ENCODE measurements at places on chromosomes 5 and 9.

DNA sequence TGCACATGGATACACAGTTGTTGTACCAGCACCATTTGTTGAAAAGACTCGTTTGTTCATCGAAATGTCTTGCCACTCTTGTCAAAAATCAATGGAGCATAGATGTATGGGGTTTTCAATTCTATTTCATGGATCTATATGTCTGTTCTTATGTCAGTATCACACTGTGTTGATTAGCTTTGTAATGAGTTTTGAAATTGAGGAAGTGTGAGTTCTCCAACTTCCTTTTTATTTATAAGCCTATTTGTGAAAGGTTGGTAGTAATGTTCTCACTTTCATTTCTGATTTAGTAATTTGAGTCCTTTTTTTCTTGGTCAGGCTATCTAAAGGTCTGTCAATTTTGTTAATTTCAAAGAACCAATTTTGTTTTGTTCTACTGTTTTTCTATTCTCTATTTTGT, 26.1 kb downstream of the ZNF510 start:
- DNase-seq = no peak

GRCh38 chr5:175383350-175383749, 60.6 kb downstream of the DRD1 start:
- no peak for DNase-seq

GRCh38 chr9:71767776-71768321, 464 bp downstream of the CEMIP2 start:
- no peak for DNase-seq

GRCh38 chr5:61667525-61668218, 335.6 kb downstream of the ZSWIM6 start:
- DNase-seq = no peak

DNA sequence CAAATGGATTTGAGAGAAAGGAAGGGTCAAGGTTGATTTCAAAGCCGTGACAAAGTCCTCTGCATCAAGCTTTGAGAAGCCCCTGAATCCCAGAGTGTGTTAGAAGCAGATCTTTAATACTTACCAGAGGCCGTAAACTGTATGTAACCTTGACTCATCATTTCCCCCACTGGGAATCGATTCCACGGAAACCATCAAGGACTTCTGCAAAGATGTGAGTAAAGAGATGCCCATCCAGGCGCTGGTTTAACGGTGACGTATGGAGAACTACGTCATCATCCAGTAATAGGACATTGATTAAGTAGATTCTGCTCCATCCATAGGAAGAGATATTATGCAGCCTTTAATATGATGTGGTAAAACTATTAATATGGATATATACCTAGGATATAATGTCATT, 1.6 kb downstream of the RNF183 start:
- DNase-seq = no peak

- DNase-seq = no peak
These were observed 290.2 kb upstream of the PRDM9 start for GRCh38 chr5:23217159-23217558.

DNA sequence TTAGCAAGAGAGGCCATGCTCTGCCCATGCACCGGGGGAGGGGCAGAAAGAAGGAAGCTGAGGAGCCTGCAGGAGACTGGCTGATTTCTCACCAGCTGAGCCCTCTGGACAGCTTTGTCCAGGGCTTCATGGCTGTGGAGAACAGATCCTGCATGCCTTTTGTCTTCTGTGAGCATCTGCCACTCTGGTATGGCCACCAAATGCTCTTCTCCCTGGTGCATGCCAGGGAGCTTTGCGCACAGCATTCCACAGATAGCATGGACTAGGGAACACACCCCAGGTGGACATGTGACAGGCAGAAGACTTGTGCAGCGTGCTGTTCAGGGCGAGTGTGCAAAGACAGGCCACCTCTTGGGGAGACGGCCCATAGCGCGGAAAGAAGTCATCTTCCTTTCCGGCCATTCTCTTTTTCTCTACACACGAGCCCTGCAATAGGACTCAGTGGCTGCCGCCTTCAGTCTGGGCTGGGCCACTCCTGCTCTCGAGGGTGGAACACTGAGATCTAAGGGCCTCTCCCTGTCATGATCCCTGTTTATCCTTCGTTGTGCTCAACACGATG, 56.7 kb downstream of the GADD45G start:
- no peak for DNase-seq

GRCh38 chr5:33457126-33457525, 16.4 kb downstream of the TARS1 start:
- no peak for DNase-seq

DNA sequence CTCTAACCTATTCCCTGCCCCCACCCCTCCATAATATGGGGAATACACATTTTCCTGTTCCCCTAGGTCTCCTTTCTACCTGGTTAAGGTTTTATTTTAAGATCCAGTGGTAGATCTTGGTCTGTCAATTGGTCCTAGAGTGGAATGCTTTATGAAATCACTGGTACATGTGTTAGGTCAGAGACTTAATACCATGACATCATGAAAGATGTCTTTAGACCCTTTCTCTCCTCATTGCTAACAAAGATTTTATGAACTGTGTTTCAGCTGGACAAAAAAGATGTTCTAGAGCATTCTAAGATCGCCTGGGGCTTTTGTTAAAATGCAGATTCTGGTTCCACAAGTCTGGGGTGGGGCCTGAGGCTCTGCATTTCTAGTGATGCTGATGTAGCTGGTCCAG, 9.1 kb downstream of the GSN start:
- DNase-seq = no peak

- no peak for DNase-seq
These were observed 64.6 kb downstream of the EHMT1 start for GRCh38 chr9:137683262-137683864.

- DNase-seq = no peak
These were observed 33.8 kb downstream of the OTULINL start for GRCh38 chr5:14615365-14615764.

- no peak for DNase-seq
These were observed 84.5 kb upstream of the FREM1 start for GRCh38 chr9:14994738-14995137.

DNA sequence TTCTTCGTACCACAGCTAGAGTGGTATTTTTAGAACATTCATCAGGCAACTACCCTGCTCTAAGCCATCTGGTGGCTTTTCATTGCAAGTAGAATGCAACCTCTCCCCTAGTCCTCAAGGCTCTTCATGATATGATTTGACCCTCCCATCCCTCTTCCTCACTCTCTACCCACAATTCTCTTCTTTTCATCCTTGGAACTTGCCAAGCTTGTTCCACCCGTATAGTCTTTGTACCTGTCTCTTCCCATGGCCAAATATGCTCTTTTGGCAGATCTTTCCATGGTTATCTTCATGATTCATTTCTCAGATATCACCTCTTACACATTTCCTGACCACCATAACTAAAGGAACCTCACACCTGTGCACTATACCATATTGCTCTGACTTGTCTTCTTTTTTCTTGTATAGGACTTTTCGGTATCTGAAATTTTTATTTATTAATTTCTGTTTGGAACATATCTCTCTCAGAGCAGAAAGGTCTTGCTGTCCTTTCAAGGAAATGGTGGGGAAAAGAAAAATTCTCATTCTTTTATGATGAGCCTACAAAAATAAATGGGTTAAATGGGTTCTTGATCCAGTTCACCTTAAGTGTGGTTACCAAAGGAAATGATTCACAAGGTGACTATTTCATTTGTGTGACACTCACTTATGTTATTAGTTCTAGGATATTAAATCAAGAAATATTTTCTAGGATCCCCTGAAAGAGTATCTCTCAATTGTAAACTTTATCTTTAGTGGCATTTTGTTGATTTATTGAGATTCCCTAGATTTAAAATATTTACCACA, 3.7 kb upstream of the CD274 start:
- no peak for DNase-seq

GRCh38 chr9:17160327-17160726, 25.5 kb downstream of the CNTLN start:
- no peak for DNase-seq

- DNase-seq = no peak
These were observed 161.4 kb upstream of the KLF4 start for GRCh38 chr9:107650995-107651394.

DNA sequence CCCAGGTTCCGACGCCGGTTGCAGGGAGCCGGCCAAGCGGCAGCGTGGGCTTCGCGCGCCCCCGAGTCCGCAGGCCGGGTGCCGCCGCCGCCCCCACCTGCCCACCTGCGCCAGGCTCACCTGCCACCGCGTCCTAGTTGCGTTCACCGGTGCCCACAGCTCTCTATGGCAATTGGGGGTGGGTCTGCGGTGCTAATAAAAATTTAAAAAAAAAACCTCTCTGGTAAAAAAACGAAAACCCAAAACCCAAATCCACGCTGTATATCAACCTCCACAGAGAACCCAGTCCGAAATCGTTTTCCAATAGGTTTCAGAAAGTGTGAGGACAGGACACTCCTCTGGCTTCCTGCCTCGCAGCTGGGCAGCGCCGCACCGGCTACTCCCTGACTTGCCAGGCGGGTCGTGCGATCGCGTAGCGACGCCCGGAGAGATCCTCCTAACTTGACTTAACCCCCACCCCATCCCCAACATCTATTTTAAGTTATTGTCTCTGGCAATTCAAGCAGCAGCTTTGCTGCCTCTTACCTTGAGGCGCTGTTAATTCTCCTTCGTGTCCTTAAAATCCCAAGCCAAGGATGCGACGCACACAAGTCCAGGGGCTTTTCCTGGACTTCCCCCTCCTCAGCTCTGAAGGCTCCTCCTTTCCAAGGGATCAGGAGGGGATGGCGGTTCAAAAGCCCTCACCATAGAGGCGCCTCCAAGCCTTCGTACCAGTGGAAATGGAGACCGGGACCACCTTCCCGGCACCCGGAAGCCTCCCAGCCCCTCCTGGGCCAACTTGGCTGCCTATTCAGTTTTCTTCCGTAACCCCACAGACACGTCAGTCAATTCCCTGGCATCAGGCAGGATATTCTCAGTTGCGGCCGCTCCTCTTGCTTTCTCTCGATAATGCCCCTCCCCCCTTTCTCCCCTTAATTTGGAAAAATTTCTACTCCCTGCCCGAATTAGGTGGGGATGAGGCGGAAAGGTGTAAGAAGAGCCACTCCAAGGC, 1639.4 kb upstream of the C9orf72 start:
- DNase-seq = no peak

- DNase-seq = no peak
These were observed 162.5 kb upstream of the TLE4 start for GRCh38 chr9:79409182-79409823.

GRCh38 chr5:65418661-65419060, 63.1 kb downstream of the ADAMTS6 start:
- no peak for DNase-seq

- DNase-seq = no peak
These were observed 20.2 kb downstream of the CENPH start for GRCh38 chr5:69209602-69210001.

DNA sequence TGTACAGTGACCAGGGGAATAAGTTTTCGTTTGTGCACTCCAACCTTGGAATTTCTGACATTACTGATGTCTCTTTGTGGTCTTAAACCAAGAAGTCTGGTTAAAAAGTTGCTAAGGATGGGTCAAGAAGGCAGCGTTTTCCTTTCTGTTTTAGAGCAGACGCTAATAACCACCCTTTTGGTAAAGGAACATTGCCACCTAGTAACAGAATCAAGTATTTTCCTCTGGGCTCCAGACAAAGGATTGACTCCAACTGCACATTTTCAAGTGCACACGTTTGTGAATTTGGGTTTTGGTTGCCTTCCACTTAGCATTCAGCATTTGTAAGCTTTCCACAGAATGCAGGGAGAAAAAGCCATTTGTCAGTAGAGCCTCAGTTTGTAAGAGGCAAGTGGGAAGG, 22.2 kb upstream of the CEP78 start:
- DNase-seq = no peak

GRCh38 chr5:77882670-77883257, 106.6 kb upstream of the TBCA start:
- no peak for DNase-seq

- no peak for DNase-seq
These were observed 25.4 kb downstream of the SOX30 start for GRCh38 chr5:157626831-157627230.

DNA sequence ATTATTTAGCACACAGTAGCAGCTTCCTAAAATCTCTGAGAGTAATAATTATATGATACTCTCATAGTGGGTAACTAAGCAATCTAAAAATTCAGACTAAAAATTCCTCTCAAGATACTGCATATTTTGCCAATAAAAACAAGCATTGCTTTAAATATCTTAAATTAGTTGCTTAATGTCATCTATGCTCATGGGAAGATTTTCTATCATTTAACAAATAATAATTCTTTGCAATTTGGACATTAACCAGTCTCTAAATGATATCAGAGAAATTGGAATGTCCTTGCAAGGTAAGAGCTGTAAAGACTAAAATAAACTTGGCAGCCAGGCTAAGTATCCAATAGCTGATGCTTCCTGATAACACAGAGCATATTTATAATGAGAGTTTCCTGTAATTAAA, 221.8 kb downstream of the SNCAIP start:
- no peak for DNase-seq

DNA sequence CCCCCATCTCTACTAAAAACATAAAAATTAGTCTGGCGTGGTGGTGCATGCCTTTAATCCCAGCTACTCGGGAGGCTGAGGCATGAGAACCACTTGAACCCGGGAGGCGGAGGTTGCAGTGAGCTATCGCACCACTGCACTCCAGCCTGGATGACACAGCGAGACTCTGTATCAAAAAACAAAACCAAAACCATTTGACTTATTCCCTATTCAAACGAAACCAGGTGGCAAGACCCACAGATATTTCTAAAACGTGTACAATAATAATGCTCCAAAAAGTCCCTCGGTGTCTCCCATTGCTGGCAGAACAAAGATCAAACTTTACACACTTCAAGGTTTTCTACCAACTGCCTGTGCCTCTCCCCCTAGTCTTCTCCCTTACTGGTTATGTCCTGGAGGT, 29.8 kb downstream of the HMGCR start:
- DNase-seq = no peak

- no peak for DNase-seq
These were observed 88.9 kb upstream of the TYRP1 start for GRCh38 chr9:12604164-12604821.

GRCh38 chr5:160272264-160272663, 40.1 kb downstream of the CCNJL start:
- DNase-seq = no peak

GRCh38 chr5:43802119-43802518, 199.1 kb downstream of the NNT start:
- no peak for DNase-seq

DNA sequence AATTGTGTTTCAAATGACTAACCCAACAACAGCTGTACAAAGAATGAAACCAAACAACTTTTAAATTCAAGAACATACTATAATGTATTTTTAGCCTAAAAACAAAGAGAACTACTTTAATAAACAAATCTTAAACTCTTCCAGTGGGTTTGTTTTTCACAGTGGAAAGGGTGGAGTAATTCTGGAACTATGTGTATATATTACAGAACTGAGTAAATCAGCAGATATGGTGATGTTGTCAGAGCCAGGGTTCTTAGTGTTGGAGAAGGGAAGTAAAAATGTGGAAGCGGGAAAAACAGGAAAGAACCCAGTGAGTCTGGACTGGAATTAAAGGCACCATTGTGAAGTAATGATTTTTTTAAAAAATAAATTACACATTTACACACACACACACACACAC, 144.9 kb downstream of the CDK5RAP2 start:
- DNase-seq = no peak

DNA sequence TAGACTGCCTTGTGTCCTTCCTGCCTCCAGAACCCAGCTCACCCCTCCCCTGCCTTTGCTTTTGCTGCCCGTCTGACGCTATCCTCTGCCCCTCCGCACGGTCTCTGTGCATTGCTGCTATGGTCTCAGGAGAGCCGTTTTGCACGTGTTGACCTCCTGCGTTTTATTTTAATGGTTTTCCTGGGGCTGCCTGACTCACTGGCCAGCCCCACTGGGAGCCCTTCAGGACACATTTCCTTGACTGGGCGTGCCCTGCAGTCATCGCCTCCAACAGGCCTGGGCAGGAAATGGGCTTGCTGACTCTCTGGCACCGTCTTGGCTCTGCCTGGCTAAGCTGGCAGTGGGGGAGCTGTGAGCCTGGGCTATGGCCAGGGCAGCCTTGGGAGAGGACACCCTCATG, 17.9 kb upstream of the ASS1 start:
- DNase-seq = no peak
